ENCODE measurements at places on chromosomes 3 and 15.

DNA sequence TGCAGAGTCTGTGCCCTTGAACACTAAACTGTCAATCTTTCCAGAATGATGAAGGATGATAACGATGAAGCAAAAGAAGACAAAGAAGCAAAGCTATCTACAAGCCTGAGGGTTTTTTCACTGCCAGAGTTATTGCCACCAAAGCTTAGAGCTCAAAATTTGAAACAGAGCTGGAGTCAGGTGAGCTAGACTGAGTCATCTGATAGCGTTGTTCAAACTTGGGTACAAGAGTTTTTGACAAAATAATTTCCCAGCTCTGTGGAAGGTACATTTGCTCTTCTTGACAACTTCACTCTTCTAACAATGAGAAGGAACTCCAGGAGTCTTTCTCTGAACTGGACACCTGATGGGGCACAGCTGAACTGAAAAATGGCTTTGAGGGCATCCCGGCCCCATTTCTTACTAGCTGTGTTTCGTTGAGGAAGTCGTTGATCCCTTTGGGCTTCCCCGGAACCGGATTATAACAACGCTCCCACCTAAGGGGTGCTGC, 715 bp downstream of the MCCC1 start:
- no peak for DNase-seq

DNA sequence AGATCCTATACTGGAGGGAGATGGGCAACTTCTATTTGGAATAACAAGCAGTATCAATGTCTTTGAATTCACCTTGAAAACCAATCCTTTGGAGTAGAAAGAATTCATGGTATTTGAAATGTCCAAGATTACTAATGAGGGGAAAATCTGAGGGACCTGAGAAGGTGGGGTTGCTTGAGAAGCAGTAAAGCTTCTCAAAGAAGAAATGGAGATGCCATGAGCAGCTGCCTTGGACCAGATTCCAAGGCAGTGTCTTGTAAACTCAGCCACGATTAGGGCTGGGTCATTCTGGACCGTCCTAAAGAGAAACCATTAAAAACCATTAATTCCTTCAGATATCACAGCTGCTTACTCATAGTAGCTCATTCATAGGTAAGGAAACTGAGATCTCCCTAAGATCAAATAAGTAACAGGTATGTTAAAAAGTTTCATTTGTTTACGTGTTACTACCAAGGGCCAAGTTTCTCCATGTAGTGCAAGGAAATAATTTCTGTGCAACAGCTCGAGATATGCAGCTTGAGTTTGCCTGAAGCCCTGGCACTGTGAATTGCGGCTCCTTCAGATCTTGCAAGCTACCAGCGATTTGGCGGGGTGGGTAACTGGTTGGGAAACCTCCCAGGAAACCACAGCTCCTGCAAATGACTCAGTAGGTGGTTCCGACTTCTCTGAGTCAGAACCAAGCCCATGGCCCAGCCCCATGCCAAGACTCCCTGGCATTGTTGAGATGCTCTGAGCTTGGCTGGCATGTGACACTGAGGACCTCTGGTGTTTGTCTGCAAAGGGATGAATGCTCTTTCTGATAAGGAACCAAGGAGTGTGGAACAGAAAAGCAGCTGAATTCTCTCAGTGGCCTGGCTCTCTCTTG, 296.8 kb downstream of the RORA start:
- peak; percentile 89 for DNase-seq

DNA sequence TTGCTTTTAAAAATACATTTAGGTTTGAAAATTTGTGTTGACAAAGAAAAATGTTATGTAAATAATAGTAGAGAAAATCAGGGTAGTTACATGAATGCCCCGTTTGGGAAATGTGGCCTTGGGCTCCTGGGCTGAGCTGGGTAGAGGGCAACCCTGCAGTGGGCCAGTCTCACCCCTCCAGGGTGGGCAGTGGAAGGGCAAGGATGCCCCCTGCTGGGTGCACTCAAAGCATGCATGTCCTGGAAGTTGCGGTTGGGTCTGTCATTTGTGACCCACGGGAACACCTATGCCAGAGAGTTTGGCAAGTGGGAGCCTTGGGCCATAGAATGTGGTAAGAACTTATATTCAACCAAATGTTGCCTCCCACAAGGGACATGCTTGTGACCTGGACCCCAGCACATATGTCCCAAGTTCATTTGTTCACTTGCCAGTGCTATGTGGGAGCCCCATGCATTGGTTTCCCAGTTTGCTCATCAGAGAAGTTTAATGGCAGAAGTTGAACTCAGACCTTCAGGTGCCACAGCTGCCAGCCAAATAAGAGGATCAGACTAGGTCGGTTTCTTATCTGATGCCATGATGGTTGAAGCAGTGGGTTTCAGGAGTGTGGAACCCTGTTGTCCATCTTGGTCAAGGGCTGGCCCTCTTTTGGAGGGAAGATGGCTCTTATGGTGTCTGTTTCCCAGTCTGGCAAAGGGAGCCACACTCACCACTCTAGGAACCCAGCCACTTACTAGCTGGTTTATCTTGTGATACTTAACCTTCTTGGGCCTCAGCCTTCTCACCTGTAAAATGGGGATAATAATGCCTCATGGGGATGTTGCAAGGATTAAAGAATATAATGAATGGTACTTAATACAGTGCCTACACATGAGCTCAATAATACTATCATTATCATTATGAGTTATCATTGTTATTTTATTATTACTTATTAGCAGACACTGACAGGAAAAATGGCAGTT, 2.5 kb upstream of the PLCB2 start:
- DNase-seq = peak; percentile 46

DNA sequence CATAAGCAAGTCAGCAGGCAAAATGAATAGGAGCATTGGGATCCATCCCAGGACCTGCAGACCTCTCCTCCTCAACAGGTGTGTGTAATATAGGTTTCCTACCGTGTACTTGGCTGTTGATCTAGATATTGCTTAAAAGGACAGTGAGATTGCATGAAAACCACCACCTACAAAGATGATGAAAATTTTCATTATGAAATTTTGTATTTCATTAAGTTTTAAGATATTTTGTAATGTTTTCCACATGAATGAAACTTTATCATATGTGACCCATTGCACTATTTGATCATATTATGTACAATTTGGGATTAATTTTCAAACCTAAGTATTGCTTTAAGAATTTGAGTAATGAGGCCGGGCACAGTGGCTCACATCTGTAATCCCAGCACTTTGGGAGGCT, 94.3 kb upstream of the TRPM1 start:
- no peak for DNase-seq

DNA sequence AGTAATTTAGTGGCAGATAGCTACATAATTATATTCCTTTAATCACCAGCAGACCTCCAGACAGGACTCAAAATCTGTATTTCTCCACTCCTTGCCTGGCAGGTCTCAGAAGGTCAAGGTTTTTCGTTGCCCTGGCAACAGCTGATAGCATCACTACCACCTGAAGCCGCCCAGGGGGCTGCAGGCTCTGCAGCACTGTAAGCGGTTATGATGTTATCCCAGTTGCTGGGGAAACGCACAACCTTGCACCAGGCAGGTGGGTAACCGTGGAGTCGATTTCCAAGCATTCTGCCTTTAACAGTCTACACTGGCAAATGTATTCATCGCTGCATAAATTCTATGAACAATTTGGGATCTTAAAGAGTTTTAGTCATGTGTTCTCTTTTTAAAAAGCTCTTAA, 756.3 kb downstream of the NTRK3 start:
- DNase-seq = no peak

- peak; percentile 85 for DNase-seq
Measured at GRCh38 chr3:102163039-102163817, 271.6 kb upstream of the ZPLD1 start.

DNA sequence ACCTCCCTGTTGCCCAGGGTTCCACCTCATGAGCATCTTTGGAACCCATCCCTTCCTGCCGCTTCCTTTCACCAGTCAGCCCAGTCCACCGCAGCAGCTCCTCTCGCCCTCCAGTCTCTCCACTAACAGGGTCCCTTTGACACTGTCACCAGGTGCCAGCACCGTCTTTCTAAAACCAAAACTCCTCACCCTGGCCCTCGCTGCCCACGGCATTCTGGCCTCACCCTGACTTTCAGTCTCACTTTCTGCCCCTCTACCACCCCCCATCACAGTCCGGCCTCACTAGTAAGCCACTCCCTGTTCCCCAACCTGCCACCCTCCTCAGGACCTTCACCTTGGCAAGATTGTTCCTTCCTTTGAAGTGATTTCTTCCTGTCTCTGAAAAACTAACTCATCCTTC, 4.2 kb downstream of the PPCDC start:
- DNase-seq = no peak

- no peak for DNase-seq
Measured at GRCh38 chr15:33125894-33126537, 68.5 kb downstream of the FMN1 start.

GRCh38 chr15:85361323-85361722, 19.1 kb upstream of the AKAP13 start:
- no peak for DNase-seq

- no peak for DNase-seq
Measured at GRCh38 chr3:150877303-150877702, 27.9 kb downstream of the MINDY4B start.

Data from A172 (cell line).